ENCODE measurements at places on chromosomes 7 and 10.

- DNase-seq = no peak
These were observed 49.1 kb downstream of the AOC1 start for GRCh38 chr7:150901160-150902035.

DNA sequence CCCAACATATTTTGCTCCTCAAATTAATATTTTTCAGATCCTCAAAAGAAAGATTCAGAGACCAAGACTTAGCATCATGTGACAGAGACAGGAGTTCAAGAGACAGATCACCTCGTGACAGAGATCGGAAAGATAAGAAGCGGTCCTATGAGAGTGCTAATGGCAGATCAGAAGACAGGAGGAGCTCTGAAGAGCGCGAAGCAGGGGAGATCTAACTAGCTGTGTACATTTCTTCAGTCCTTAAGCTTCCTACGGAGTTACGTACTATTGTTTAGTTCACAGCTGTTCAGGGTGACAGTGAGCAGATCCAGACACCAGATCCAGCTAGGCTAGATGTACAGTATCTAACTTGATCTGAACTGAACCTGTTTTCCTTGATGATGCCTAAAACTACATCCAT is 61.3 kb downstream of the KLRG2 start:
- no peak for DNase-seq

GRCh38 chr10:67200913-67201564 is 275.2 kb downstream of the LRRTM3 start:
- DNase-seq = no peak

DNA sequence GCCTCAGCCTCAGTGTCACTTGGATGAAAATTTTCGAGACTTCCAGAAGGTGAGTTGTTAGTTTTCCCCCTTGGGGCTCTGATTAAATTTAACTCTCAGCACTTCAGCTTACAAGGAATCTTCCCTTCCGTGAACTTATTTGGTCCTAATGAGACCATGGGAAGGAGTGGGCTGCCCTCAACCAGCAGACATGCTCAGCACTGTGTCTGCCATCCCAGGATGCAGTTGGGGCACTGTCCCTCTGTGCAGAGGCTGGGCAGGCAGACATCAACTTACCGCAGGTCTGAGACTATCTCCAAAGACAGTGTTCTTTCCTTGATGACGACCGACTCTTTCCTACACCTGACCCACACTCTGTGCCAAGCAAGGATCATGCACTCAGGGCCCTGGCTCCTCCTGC is 36.7 kb downstream of the VOPP1 start:
- no peak for DNase-seq

- no peak for DNase-seq
These were observed 1.5 kb downstream of the KMT2E start for GRCh38 chr7:105015390-105015965.

DNA sequence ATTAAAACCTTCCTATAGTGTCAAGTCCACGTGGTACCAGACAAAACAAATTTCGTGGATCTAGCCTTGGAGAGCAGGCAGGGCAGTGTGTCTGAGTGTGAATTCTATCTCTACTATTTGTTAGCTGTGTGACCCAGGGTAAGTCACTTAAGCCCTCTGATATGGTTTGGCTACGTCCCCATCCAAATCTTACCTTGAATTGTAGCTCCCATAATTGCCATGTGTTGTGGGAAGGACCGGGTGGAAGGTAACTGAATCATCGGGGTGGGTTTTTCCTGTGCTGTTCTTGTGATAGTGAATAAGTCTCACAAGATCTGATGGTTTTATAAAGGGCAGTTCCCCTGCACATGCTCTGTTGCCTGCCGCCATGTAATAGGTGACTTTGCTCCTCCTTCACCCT is 2.8 kb upstream of the NPFFR1 start:
- no peak for DNase-seq

DNA sequence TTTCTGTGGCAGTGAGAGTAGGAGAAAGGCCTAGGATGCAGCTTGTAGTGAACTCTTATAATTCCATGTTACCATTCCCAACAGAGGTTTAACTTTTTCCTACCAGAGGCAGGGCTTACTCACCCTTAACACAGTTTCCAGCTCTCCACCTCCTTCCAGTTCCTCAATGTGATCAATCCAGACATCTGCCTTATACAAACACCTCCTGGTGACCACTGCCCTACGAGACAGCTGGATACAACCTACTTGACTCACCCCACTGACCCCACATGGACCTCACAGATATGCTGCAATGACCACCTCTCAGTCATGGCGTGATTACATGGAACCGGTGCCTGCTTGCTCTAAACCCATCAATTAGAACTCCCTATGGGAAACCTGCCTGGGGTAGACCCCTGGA is 326.5 kb downstream of the TNS3 start:
- DNase-seq = no peak

DNA sequence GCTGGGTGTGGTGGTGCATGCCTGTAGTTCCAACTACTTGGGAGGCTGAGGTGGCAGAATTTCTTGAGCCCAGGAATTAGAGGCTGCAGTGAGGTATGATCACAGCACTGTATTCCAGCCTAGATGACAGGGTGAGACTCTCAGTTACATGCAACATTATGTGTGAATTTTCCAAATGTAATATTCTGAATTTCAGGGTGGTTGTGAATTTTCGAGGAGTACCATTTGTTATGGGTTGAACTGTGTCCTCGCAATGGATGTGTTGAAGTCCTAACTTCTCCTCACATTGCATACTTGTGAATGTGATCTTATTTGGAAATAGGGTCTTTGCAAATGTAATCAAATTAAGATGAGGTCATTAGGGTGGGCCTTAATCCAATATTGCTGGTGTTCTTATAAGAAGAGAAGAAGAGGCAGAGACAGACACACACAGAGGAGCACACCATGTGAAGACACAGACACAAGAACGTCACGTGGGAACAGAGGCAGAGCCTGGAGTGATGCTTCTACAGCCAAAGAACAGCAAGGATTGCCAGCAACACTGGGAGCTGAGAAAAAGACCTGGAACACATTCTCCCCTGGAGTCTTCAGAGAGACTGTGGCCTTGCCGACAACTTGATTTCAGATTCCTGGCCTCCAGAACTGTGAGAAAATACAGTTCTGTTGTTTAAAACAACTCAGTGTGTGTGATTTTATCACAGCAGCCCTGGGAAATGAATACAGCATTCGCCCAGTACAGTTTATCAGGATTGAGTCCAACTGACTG is 91.9 kb downstream of the ZNF783 start:
- DNase-seq = no peak

DNA sequence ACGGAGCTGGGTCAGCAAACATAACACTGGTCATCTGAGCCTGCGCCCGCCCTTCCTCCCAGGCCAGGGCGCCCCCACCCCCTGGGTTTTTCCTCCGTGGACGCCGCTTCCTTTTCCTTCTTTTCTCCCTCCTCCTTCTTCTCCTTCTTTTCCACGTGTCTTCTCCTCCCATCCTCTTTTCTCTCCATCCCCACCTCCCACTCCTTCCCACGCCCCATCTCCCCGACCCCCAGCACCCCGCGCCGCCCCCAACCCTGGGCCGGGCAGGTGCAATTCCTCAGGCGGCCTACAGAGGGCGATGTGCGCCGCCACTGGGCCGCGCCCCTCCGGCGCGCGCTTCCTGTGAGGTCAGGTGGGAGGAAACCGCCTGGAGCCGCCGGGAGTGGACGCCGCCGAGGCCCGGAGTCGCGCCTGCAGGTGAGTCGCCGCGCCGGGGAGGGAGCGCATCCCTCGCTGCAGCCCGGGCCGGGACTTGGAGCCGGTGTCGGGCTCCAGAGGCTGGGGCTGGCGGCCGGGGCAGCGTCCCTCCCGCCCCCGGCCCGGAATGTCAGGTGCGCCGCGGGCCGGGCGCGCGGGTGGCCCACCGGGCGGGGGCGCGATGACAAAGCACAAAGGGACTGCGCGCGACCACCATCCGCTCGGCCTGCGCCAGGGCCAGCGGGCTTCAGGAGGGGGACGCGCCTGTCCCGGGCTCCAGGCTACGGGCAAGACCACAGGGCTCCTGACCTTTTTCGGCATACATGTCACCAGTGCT is at the start of gene FAM241B:
Gene FAM241B (plus strand): TSS at position 351 of the 754 bp plus-strand sequence. CDS start 1,497 bp downstream, outside the sequence.
- peak; percentile 59 for DNase-seq

DNA sequence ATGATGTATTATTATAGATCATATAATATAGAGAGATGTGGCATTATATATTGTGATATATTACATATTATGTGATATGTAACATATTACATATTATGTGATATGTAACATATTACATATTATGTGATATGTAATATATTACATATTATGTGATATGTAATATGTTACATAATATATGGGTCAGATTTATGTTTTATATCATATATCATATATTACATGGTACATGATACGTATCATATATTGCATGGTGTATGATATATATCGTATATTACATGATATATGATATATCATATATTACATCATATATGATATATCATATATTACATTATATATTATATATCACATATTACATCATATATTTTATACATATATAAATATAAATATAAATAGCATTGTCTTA is 164.1 kb upstream of the NEBL start:
- no peak for DNase-seq

DNA sequence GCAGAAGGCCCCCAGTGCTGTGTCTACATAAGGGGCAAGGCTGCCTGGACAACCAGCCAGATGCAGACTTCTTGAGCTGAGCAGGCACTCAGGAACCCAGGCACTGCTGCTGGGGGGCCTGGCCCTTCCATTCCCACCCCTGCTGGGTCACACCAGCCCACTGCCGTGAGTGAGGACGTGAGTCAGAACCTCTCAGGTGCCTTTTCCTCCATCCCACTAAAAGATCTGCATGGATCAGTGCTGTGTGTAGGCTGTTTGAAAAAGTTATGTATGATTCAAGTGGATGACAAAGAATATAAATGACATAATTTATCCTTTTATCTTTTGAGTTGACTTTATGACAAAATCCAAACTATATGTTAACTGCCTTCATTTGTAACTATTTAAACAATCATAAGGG is 499.3 kb downstream of the INHBA start:
- no peak for DNase-seq

DNA sequence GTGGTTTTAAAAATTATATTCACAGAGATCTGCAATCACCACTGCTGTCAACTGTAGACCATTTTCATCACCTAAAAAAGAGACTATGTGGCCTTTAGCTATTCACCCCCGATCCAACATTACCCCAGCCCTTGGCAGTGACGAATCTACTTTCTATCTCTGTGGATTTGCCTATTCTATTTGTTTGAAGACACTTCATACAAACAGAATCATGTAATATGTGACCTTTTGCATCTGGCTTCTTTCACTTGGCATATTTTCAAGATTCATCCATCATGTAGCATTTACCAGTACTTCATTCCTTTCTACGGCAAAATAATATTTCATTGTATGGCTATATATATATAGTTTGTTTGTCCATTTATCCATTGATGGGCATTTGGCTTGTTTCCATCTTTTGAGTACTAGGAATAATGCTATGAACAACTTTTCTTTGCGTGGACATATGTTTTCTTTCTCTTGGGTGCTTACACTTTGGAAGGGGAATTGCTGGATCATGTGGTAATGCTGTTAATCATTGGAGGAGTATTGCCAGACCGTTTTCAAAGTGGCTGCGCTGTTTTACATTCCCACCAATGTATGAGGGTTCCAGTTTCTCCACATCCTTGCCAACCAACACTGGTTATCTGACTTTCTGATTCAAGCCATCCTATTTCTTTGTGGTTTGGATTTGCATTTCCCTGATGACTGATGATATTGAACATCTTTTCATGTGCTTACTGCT is 22.3 kb downstream of the ADAMTS14 start:
- no peak for DNase-seq

DNA sequence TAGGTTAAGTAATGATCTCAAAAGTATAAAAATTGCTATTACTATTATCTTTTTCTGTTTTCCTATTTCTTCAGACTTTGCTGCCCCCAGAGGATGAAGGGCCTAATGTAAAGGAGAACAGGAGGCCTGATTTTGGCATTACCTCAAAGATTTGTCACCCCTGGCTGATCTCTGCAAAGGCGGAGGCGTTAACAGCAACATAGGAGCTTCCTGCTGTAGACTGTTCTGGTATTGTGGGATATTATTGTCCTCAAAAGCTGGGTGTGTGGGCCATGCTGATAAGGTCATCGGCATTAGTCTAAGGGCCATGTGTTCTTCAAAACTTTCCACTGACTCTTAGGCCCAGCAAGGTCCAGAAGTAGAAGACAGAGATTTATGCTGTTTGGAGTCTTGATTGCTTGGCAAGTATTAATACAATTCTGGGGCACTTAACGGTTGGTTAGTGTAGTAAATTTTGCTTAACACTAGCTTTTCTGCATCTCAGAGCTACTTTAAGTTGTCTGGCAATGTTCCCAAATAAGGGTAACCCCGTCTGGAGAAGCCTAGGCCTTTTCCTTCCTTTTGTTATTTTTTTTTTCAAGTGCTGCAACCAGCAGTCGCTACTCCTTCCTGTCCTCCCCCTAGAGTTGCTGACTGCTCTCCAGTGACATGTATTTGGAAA is 14.0 kb upstream of the ENTPD1 start:
- no peak for DNase-seq

DNA sequence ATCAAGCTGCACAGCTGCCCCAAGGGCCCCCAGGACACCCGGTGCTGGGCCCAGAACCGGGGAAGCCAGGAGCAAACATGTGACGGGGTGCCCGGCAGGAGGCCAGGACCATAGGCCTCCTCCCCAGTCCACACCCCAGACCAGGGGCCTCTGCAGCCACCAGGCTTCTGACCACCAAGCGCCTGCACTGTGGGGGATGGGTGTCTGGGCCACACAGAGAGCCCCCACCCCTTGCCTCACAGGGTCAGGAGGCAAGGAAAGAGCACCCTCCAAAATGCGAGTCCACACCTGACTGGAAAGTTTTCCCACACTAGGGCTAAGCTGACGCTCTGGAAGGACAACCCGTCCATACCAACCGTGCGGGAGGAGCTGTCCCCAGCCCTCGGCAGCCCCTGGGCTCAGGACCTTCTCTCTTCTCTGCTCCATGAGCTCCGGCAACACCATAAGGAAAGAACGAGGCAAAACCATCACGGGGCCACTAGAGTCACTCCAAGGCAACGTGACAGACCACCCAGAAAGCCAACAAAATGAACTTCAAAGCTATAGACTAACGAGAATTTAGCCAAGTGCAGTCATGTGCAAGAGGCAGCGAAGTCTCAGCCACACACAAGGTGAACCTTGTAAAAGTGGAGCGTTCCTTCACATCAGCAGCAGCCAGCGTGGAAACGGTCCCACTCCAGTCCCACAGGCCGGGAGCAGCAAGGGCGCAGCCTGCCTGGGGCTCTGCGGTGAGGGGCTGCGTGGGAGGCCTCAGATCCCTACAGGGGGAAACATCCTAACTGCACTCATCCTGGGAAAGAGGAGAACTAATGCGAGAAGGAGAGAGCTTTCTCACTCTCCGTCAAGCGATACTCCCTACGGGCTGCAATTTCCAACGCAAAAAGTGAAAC is 5.1 kb downstream of the STK32C start:
- DNase-seq = no peak

- no peak for DNase-seq
These were observed 8.2 kb downstream of the YME1L1 start for GRCh38 chr10:27145937-27146336.
